Prostate gland (tissue), 2 donors: ENCODE measurements at places on chromosomes 7 and 10.

- DNase-seq: peak; percentile 72
Measured at GRCh38 chr10:71597821-71598498, 121.6 kb downstream of the C10orf105 start.

GRCh38 chr7:8818406-8818805, 385.0 kb downstream of the NXPH1 start:
- no peak for DNase-seq

DNA sequence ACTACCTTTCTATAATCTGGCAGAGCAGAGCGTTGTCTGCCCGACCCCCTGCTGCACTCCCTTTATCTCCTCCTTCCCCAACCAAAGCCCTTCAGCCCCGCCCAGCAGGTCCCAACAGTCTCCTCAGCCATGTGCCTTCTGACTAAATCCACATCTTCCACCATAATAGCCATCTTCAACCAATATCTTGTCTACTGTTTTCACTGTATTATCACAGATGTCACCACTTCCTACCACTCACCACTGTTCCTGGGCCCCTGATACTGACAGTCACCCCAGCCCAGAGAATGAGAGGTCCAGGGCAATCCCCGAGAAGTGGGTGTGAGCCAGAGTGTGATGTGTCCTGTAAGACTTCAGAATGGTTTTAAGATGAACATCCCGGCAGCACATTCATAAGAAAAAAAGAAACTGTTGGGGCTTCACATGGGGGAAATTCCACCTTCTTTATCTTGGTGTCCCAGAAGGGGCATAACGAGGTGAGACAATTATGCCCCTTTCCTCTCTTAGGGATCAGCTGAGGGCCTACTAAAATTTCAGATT, 25.3 kb downstream of the CCDC6 start:
- no peak for DNase-seq

DNA sequence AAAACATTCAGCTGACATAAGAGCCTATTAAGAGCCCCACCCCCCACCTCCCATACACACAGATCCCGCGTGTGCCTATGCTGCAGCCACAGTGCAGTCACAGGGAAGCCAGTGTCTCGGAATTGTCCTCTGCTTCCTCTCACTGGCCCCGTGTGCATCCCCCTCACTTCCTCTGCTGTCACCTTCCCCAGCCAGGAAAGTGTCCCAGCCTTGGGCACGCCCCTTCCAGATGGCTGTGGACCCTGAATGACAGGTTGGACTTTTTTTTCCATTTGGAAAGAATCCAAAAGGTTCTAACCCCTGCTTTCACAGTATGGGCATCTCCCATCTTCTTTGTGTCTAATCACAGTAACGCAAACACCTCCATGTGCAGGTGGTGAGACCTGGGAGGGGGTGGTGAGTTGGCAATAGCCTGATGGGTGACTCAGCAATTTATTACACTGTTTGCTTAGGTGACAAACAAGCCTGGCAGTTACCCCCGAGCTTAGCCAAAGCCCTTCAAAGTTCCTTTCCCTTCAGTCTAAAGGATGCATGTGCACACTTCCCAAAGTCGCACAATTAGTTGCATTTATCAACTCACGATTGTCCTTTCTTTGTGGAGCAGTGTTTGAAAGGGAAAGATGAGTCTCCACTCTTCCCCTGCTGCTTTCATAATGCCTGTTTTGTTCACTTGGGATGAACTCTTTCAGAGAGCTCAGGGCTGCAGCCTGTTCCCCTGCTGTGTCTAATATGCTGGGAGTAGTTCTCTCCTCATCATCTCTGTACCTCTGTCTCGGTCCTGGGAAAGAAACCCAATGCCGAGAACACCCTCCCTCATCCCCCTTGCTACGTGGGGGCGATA, 67.5 kb upstream of the EFCAB10 start:
- DNase-seq: no peak

- DNase-seq: peak; percentile 16
Measured at GRCh38 chr7:94907026-94907810, at the start of gene PPP1R9A. PPP1R9A (plus strand) TSS chr7:94907594; CDS start chr7:94910114, 2,520 bp downstream.

DNA sequence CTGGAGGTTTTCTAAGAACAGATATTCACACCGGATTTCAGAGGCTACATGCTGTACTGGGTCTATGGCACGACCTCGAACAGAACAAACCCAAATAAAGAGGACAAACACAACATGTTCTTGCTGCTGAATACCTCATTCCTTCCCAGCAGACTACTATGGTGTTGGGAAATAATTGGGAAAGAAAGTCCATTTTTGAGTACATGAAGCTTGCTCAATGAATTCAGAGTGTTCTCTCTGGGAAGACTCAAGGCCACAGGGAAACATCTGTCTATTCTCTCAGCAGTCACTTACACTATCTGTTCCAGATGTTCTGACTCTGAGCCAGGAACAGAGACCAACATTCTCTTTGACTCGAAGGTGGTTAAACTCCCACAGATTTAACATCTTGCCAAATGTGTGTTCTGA, 30.9 kb downstream of the LAMB1 start:
- no peak for DNase-seq

GRCh38 chr10:105138358-105138757, 497.3 kb downstream of the SORCS3 start:
- no peak for DNase-seq

DNA sequence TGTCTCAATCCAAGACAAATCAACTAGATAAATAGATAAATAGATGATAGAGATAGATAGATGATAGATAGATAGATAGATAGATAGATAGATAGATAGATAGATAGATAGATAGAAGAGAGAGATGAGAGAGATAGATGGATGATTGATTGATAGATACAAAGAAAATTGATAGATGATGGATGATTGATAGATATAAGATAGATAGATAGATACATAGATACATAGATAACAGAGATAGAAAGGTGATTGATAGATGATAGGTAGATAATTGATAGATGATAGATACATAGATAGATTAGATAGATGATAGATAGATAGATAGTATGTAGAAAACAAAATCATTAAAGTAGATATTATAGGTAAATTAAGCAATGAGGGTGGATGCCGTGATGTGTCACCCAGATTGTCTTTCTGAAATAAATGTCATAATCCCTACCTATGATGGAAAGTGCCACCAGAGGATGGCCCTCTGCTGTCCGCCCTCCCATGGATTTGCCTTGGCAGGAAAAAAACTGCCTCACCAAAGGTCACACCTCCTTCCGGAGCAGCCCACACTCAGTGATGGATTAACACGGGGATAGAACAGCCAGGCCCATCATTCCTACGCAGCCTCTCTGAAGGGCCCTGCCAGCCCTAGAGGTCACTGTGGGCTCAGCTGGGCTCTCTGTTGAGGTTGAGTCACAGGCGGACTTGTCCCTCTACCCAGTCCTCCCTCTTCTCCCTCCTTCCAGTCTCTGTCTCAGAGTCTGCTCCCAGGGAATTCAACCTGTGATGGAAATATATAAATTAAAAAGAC, 50.8 kb downstream of the KCNH2 start:
- no peak for DNase-seq

DNA sequence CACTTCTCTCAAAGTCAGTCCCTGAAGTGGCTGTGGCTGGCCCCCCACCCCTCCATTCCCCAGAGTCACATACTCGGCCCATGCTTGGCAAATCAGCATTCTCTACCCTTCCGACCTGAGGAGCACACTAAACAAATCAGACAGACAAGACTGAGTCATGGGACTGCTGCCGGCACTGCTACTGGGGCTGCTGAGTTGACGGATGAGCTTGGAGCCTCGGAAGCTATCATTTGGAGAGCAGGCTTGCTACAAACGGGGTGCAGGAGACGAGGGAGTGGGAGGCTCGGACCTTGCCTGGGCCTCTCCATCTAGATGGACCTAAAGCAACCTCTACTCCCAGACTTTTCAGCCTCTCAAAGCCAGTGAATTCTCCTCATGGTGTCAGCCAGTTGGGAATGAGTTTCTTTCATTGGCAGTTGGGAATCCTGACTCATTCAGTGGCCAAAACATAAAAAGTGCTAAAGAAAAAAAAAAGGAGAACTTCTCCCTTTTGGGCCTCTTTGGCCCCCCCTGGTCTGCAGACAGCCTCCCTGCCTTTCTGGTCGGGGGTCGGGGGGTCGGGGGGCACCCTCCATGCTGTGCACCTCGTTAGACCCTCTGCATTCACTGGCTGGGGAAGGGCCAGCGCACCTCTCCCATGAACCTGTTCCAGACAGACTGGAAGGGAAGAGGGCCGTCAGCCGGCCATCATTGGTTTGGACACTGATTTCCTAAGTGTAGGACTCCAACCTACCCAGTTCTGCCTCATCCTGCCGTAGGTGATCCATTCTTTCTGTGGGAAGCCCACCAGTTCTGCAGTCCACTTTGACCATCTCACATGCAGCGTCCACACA, 52.3 kb upstream of the COL13A1 start:
- DNase-seq: no peak

DNA sequence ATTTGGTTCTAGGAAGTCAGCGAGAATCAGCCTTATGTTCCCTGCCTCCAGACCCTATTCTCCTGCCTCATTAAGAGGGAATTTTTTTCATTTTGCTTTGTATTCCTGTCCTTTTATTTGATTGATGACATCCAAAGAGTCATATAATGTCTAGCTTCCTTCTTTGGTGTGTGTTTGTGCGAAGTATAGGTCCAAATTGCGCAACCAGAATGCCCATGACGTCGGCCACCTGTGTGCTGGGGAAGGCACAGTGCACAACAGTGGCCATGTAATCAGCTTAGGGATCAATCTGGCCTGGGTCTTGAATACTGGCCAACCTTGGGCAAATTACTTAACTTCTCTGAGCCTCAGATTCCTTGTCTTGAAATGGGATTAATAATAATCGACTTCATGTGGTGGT, 206.2 kb downstream of the VTI1A start:
- no peak for DNase-seq

GRCh38 chr7:1466524-1467271, 7.4 kb upstream of the MICALL2 start:
- peak; percentile 50 for DNase-seq

DNA sequence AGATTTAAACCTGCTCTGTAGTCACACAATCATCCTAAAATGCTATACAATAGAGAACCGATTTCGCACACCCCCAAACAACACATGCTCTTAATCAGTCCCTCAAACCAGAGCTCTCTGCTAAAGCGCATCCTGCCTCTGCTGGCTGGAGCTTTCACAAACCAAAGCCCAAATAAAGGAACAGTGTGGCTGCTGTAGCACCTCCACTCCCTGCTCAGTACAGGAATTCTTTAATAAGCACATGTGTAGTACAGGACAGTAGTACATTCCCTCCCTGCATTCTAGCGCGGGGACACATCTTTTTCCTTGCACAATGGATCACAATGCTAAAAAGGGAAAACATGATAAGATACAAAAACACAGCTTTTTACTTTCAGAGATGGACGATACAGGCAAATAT, 684.6 kb downstream of the MAGI2 start:
- no peak for DNase-seq

DNA sequence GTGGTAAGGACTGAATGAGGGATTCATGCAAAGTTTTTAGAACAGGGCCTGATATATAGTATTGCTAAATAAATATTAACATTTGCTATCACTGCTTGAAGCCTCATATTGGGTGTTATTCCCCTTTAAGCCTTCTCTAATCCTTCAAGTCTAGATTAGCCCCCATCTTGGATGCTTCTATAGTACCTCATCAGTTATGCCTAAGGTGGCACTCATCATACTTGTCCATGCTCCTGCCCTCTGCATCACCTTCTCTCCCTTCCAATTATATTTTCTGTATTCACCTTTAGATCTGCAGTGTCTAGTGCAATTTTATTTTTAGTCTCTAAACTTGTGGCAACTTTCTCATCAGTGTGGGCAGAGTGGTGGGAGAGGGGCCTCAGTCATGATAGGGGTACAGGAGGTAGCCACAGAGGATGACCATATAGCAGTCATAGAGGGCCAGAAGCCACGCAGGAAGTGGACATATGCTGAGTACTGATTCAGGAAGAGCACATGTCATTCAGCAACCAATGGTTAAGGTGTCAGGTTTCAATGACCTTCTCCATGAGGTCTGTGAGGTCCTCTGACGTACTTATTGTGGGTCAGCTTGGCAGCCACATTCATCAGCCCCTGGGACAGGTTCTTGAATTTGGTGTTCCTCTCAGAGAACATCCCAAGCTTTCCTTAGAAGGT, 2.5 kb downstream of the ENTPD1 start:
- no peak for DNase-seq

- DNase-seq: peak; percentile 44
Measured at GRCh38 chr7:42479816-42480633, 243.0 kb upstream of the GLI3 start.

- no peak for DNase-seq
Measured at GRCh38 chr7:23742051-23742450, 32.0 kb downstream of the STK31 start.

DNA sequence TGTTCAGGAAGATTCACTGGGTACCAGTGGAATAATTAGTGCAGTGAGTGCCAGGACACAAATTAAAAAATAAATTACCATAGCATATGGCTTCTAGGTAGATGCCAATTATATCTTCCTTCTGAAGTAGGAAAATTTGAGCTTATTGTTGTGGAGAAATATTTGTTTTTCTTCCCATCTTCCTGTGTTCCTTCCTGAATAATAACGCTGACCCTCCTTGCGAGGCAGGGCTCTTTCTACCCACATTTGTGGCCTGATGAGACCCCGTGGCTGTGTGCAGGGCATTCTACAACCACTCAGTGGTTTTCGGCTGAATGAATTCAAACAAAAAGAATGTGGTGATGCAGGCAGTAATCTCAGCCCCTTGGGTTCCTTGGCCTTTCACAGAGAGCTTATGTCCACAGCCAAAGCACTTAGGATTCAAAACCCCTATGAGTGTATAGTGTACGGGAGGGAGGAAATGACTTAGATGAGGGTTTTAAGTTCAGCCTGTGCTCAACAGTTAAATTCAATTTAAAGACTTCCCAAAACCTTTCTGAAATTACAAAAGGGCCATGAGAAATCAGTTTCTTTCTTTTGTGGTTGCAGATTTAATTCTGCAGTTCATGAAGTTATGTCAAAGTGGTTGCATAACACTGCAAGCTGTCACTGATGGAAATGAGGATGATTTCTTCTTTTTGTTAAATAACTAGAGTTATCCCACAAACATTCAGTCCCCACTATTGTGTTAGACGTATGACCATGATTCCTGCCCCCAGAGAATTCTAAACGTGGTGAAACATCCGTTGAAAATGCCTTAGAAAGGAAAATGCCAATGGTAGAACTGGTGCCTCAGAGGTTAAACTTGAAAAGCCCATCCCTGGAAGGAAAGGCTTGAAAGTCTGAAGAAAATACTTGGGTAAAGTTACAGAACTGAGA, 255.3 kb downstream of the FZD1 start:
- no peak for DNase-seq

- DNase-seq: no peak
Measured at GRCh38 chr10:89364531-89364930, 13.3 kb upstream of the IFIT1B start.

- no peak for DNase-seq
Measured at GRCh38 chr7:37408291-37409228, 40.1 kb downstream of the ELMO1 start.

GRCh38 chr10:47024399-47025252, 113.4 kb downstream of the PTPN20 start:
- peak; percentile 39 for DNase-seq

- DNase-seq: no peak
Measured at GRCh38 chr7:6276911-6277408, 4.5 kb upstream of the CYTH3 start.

- DNase-seq: no peak
Measured at GRCh38 chr10:121694327-121694965, 96.2 kb upstream of the FGFR2 start.

- no peak for DNase-seq
Measured at GRCh38 chr7:112162142-112162766, 43.9 kb downstream of the DOCK4 start.

GRCh38 chr10:4677296-4678021, 148.5 kb upstream of the AKR1E2 start:
- DNase-seq: no peak

- DNase-seq: no peak
Measured at GRCh38 chr10:86556933-86557649, 35.5 kb upstream of the WAPL start.

- no peak for DNase-seq
Measured at GRCh38 chr10:63935705-63936104, 414.5 kb downstream of the REEP3 start.
